ENCODE measurements at places on chromosomes 4 and X.

DNA sequence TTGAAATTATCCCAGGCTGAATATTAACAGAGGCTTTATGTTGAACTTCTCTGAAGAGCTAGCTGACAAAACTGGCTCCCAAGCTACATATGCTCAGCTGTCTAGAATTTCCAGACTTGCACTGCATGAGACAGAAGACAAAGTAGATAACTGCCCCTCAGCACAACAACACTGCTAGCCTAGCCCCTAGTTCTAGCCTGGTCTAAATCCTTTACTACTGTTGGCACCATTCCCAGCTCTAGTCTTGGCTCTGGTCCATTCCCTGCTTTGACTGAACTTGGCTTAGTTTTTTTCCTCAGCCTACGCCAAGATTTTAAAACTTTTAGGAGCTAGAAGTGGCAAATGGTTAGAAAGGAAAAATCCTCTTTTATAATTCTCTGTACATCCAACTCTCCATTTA is 7.6 kb upstream of the OPHN1 start:
- DNase-seq = no peak

DNA sequence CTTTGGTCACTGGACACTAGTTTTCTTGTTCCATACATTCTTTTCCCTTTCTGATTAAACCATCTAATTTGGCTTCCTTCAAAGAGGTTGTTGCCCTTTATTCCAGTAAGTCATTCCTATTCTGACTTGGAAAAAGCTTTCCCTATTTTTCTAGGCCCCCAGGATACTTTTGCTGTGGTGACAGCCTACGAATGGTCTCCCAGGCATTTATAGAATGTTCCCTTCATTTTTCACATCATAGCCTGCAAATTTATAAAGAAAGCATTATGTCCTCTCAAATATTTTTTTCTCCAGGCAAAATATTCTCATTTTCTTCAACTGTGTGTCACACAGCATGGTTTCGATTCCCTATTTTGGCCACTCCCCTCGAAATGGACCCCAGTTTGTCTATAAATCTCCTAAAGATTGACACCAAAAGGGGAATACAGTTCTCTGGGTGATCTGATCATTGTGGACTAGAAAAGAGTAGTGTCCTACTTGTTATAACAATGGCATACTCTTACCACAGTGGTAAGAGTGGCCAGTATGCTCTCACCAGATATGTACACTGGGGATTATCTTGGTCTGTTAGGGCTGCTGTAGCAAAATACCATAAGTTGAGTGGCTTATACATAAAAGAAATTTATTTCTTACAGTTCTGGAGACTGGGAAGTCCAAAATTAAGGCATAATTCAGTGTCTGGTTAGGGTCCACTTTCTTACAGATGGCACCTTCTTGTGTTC is 41.5 kb upstream of the BMP2K start:
- no peak for DNase-seq

- DNase-seq = no peak
These were observed 21.0 kb upstream of the UBA6 start for GRCh38 chr4:67721770-67722597.

GRCh38 chrX:135707880-135708279 is 5.6 kb upstream of the CT45A1 start:
- no peak for DNase-seq

DNA sequence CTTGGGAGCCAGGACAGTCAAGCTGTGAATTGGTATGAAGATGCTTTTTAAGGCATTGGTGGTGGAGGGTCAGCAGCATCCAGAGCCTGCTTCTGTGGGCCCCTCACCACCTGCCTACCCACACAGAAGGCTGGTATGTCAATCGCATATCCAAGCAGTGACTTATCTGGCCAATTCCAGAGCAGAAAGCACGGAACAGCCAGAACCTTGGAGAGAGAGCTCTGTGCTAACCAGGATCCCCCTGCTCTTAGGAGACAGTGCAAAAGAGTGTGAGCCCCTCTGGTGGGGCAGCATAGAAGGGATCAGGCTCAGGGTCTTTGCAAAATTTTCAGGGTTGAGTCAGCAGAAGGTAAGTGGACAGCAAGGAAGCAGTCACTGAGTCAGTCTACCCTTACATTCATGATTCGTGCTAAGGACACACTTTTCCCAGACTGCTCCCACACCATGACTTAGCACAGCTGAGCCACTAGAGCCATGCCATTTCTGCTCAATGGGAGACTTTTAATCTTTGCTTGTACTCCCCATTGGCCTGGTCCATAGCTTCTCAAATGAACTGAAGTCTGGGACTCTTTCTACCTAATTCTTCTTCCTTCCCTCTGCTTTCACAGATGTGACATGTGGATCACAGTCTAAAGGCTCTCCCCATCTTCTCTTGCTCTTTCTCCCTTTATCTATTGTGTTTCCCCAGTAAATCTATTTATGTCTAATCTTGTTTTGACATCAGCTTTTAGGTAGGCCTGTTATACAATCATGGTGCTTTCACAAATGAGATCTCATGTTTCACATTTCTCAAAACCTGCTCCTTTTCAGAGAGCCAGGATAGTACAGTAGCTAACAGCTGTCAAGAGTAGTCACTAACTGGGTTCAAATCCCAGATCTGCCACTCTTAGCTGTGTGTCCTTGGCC is 20.0 kb downstream of the MORF4L2 start:
- no peak for DNase-seq
